NCI-H1417 (cell line): ENCODE measurements at places on chromosomes 6 and 20.
A peak's percentile ranks its signal among the peaks of the same experiment; 100 is the strongest.

DNA sequence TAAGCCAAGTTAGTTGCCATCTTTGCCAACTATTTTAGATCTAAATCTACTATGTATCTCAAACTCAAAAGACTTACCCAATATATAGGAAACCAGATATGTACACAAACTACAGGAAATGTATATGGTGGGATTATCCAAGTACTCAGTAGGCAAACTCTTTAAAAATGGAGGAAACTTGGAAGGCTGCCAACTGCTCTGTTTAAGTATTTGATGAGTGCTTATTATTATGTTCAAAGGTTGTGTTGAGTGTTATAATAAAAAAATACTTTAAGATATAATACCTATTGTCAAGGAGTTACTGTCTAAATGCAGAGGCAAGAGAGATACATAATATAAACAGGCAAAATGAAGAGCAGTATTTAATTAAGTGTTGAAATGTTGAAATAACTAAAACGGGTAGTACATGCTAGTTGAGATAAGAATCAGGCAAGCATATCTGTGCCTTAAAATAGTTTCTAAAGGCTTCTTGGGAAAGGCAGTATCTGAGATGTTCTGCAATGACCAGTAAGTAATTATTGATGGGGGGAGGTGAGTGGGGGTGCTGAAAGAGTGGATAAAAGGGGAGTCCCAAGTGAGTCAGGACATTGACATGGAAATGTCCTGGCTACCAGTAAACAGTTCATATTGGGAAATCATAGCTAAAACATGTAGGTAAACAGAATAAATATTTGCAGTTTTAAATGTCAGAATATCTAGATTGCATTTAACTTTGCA lies 6.5 kb upstream of the DST start:
- peak; percentile 72 for DNase-seq

DNA sequence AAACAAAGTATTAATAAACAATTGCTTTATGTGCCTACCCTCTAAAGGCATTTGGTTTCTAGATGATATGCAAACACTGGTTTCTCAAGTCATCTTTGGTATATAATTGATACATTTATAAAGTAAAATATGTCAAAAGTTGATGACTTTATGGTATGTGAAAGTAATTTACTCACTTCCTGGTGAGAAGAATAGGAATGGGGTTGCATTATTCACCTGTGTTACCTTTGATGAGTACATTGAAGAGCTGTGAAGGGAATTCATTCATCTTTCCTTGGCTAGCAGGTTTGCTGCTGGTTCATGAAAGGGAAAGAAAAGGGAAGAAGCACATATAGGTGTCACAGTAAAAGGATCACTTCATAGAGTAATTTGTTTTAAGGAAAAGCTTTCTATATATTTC lies 20.4 kb downstream of the RNF217 start:
- DNase-seq: no peak

DNA sequence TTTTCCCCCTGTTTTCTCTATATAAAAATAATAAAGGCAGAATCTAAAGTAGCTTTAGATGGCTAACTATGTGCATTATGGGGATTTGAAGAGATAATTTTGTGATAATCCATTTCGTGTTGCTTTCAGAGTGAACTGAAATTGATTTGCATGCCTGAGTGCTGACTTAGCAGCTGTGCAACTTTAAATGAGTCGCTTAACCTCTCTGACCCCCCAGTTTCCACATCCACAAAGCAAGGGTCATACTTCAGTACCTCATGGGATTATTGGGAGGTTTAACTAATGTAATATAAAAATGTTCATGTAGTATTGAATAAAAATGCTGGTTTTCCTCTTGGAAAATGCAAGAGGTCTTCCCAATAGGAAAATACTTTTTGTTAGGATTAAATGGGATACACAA lies 63.8 kb upstream of the FABP7 start:
- no peak for DNase-seq

GRCh38 chr20:62745279-62745951 lies 36.8 kb downstream of the NTSR1 start:
- no peak for DNase-seq

DNA sequence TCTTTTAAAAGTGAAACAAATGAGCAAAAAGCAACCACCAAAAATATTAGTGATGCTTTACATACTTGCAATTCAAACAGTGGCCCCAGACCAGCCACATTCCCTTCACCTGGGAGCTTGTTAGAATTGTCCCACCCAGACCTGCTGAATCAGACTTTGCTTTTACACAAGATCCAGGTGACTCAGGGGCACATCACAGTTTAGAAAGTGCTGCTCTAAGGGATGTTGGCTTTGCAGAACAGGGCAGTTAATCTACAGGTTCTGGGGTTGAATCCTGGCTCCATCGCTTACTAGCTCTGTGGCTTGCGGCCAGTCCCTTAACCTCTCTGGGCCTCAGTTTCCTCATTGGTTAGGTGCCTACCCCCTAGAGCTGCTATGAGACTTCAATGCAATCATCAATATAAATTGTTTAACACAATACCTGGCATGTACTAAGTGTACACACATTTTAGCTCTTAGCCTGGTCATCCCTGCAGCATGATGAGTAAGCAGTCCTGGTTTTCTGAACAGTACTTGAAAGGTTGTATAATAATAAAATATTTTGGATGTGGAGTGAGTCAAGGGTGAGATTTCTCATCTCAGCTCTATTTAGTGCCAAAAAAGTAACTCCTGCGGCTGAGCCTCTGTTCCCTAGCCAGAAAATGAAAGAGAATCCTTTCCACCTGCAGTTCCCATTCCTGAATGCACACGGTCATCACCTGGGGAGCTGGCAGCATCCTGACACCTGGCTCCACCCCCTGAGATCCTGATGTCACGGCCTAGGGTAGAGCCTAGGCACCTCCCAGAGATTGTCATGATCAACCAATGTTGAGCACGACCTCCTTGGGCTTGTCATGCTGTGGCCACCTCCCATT lies 162.7 kb downstream of the ANKRD60 start:
- DNase-seq: no peak

GRCh38 chr6:68126089-68126749 lies 508.9 kb upstream of the ADGRB3 start:
- DNase-seq: no peak

DNA sequence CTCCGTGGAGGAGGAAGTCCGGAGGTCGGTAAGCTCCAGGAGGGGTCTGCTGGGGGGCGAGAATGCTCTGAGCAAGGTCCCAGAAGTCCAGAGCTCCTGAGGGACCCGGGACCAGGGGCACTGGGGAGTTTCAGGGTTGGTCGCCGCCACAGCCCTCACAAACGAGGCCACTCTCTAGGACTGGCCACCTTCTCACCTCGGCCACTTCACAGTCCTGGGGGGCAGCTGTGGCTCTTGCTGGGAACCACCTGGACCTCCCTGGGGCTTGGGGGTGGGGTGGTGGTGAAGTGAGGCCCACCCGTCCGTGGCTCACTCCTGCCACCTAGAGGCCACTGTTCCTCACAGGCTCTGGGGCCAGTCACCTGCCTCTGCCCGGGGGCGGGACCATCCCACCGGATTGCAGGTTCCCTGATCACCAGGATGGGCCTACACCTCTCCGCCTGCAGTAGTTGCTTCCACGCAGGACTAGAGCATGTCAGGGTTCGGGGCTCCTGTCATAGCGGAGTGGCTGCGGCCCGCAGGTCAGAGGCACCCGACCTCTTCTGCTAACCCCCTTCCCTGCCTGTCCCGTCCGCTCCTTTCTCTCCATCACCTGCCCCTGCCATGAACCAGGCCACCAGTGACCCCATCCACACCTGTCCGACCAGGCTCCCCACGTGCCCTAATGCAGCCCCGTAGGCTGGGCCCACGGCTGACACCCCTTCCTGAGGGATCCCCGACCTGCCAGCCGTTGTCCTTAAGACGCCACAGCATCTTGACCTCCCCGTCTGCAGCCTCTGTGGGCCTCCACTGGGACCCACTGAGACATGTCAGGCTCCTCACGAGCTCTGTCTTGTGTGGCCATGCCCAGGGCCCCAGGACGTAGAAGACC lies 5.1 kb upstream of the TCEA2 start:
- peak; percentile 71 for DNase-seq

GRCh38 chr6:147053311-147053921 lies 150.8 kb upstream of the STXBP5 start:
- DNase-seq: no peak

DNA sequence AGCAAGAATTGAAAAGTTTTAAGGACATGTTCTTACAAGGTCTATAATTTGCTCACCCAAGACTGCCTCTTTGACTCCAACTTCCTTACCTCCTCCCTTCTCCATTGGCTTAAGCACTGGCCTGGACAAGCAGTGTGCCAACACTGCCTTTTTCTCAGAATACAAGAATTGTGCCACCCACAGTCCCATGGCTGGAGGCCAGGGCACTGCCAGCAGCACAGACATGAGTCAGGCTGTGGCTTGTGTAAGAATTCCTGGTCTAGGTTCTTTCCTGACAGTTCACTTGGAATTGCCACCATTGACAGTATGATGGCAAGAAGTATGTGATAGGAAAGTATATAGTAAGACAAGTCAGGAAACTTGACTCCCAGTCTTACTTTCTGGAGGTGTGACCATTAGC lies 202.7 kb upstream of the MARCKS start:
- no peak for DNase-seq

- DNase-seq: no peak
Measured at GRCh38 chr6:109121411-109121810, 26.1 kb downstream of the CEP57L1 start.

GRCh38 chr20:9576695-9577094 lies 62.3 kb downstream of the LAMP5 start:
- no peak for DNase-seq

DNA sequence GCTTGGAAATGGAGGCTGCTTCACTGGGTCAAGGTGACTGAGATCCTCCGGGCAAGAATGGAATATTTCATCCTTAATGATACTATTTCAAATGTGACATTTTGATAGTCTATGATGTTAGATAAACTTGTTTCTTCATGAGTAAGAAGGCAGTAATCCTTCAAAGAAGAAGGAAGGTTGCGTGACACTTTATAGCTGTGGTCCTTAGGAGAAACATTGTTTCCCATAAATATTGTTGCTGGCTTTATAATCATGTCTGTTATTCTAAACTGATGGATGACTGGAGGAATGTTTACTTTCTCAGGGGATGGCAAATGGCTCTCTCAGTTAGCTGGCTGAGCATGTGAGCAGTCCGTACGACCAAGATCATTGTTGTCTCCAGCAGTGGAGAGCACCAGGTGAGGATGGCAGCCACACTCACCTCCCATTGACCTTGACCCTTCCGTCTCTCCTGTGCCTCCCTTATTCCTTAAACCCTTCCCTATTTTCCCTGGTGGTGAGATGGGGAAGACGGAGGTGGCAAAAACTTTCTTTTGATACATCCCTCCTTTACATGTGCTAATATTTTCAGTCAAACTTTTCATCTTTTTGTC lies 171.2 kb upstream of the OLIG3 start:
- DNase-seq: no peak

- no peak for DNase-seq
Measured at GRCh38 chr6:105607636-105608621, 205.0 kb upstream of the PREP start.

DNA sequence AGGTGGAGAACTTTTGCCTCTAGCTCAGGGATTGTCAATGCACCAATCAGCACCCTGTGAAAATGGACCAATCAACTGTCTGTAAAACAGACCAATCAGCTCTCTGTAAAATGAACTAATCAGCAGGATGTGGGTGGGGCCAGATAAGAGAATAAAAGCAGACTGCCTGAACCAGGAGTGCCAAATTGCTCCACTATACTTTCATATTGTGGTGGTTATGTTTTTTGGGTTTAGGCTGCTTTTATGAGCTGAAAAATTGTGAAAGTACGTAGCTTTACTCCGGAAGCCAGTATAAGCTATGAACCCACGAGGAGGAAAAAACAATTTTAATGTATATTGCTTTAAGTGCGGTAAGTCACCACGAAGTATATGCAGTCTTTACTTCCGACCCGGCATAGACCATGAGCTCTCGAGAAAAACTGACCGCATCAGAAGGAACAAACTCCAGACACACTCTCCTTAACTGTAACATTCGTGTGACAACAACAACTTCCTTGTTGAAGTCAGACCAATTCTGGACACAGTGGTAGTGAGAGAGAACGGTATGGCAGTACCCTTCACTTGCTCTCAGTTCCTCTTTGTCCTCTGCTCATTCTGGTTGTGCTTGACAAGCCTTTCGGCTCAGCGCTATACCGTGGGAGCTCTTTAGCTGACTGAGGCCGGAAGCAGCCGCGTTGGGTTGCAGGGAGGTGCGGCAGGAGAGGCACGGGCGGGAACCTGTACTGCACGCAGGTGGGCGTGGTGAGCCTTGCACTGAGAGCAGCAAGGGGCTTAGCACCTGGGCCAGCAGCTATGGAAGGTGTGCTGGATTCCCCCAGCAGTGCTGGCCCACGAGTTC lies 81.9 kb upstream of the E2F3 start:
- DNase-seq: no peak

GRCh38 chr6:53461696-53462095 lies 83.2 kb downstream of the GCLC start:
- DNase-seq: peak; percentile 18

DNA sequence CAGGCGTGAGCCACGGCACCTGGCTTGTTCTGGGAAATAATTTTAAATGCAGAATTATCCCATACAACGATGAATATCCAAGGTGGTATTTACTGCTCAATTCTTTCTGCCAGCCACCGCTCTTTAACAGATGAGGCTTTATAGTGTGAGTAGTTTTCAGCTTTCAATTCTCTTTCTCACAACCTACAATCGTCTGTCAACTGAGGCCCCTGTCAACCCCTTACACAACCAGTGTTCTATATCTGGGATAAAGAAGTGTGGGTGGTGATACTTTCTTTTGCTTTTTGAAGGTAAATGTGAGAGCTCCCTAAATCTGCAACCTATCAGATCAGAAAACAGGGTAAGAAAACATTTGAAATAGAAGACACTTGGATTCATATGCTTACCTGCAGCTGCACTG lies 22.5 kb downstream of the STAU1 start:
- DNase-seq: no peak

DNA sequence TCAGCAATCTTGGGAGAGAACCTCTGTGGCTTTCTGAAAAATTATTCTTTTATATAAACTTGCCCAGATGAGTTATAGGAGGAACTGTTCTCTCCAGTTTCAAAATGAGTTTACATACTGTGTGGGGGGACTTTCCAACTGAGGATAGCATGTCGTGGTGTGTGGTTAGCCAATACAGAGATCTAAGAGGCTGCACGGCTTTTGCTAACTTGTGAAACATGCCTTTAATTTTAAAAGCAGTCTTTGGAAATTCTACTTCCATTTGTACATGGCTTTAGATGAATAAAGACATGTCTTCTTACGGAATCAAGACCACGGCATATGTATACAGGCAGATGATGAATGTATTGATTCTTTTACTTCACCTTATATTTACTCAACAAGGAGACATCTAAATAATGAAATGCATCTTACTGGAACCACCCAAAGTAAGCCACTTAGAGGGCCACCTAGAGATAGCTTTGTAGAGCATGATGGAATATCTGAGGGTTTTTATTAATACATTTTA lies 39.8 kb downstream of the HIVEP1 start:
- no peak for DNase-seq

- no peak for DNase-seq
Measured at GRCh38 chr20:23629542-23630391, 8.0 kb downstream of the CST3 start.

DNA sequence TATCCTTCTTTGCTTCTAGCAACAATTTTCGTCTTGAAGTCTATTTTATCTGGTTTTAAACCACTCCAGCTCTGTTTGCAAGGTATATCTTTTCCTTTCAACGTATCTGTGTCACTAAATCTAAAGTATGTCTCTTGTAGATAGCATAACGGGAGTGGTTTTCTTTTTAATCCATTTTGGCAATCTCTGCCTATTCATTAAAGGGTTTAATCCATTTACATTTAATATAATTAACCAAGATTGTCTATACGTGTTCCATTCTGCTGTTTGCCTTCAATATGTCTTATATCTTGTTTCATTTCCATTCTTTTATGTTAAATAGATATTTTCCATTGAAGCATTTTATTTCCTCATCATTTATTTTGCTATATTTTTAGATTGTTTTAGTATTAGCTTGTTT lies 587.9 kb downstream of the C6orf118 start:
- DNase-seq: no peak

GRCh38 chr6:73653571-73654424 lies at the start of gene SLC17A5:
SLC17A5 (minus strand) TSS chr6:73653992; CDS start chr6:73653886, 106 bp downstream.
- DNase-seq: peak; percentile 93
